ENCODE measurements at places on chromosomes 5 and 9.

- no peak for DNase-seq
Observed at GRCh38 chr9:125887172-125887571, 140.0 kb downstream of the PBX3 start.

DNA sequence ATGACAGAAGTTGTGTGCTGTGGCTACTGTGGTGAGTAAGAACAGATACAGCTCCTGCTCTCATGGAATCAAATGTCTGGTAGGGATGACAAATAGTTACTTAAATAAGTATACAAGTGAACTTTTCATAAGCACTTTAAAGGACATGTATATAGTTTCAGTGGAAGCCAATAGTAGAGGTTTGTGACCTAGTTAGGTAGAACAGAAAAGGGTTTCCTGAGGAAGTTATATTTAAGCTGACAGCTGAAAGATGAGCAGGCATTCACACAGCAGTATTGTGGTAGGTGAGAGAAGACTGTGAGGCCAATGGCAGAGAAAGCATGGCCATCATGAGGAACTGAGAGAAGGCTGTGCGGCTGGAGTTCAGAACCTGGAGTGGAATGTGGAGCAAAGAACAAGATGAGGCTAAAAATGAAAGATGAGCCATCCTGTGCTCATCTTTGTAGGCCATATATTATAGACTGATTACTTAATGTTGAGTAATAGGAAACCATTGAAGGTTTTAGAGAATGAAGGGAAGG lies 15.4 kb downstream of the FAM174A start:
- no peak for DNase-seq

DNA sequence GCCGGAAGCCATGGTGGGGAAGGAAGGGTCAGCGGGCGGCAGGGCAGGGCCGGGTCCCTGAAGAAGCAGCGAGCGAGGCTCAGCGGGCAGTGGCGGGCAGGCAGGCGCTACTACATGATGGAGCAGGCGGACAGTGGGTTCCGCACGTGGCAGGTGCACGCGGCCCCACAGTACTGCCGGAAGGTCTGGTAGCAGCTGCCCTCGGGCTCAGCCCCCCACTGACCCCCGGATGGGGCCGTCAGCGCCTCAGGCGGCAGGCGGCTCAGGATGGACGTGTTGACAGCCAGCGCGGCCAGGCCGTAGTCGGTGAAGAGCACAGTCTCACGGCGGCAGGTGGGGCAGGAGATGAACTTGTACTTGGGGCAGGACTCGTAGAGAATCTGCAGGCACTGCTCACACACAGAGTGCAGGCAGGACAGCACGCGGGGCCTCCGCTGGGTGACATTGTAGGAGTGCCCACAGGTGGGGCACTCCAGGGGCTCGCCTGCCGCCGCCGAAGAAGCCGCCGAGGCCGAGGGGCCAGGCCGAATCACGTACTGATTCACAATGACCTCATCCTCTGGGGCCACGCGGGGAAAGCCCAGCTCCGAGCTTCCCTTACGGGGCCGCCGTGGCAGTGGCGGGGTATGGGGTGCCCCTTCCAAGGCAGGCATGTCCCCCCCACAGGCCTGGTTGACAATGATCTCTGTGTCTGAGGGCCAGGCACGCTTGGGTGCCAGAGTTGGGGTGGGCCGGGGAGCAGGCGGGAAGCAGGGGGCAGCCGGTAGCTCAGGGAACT lies 1.5 kb downstream of the RNF208 start:
- DNase-seq: no peak

GRCh38 chr5:1815071-1815786 lies 14.0 kb downstream of the NDUFS6 start:
- DNase-seq: no peak

GRCh38 chr5:30041831-30042385 lies 1151.6 kb upstream of the CDH6 start:
- no peak for DNase-seq

DNA sequence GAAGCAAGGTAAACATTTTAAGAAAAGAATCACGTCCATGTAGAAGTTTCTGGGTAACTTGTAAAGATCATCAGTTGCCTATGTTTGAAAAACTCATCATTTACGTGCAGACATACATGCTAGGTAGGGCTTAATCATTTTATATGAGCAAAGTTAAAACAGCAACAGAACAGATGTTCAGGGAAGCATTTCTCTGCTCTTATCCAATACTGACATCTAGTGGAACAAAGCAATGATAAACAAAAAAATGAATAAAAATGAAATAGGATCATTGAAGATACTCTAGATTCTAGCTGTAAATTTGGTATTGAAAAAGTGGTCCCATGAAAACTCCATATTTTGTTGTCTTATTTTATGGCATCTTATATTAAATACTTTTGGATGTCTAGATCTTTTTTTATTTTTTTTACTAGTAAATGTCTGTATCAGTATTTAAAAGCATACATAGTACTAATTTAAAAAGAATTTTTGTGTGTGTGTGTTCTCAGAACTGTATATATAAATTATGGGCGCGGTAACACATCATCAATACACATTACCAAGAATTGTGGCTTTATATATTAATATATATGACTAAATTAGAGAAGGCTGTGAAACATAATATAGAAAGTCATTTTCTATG lies 1050.2 kb downstream of the CDH12 start:
- DNase-seq: no peak

DNA sequence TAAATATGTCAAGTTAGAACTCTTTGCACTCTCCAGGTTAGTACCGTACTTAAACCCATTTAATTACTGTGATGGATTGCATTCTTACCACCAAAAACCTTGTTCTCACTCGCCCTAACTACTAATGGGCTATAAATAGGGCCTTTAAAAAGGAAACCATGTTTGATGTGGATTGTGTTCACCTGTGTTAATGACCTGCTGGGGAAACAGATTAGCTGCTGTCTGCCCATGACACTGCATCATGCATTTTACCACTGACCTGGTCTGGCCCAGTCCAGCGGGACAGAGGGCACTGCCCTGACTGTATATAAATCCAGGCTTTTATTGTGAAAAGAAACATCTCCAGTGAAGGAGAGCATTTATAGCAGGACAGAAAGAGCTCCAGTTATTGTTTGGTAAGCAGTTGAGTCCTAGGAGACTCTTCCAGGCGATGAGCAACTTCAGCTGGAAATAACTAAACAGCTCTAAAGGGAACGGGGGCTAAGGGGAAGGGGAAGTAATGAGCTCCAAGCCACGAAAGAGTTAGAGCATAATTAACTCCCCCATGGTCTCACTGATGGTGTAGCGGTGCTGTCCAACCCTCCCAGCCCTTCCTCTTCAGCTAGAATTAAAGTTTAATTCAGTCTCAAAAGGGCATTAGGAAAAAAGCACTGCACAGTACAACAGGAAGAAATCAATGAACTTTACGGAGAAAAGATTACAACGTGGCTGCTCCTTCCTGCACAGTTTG lies 303.1 kb downstream of the ENC1 start:
- no peak for DNase-seq

DNA sequence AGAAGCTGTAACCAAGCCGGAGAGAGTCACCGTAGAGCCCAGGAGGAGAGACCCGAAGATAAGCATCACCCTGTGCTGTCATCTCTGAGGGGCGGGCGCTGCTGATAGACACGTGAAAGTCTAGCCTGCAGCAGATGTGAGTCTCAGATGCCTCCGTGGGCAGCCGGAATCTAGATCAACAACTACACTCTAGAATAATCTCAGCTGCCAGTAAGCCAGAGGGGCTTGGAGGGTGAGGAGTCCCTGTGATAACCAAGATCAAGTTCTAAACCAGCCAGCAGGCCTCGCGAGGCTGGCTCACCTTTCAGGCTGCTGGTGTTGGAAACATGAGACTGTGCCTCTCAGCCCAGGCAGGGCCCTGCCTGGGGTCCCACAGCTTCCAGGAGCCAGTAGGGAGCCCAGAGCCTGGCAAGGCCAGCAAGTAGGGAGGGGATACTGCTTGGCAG lies 54.1 kb downstream of the DAPK1 start:
- DNase-seq: no peak

DNA sequence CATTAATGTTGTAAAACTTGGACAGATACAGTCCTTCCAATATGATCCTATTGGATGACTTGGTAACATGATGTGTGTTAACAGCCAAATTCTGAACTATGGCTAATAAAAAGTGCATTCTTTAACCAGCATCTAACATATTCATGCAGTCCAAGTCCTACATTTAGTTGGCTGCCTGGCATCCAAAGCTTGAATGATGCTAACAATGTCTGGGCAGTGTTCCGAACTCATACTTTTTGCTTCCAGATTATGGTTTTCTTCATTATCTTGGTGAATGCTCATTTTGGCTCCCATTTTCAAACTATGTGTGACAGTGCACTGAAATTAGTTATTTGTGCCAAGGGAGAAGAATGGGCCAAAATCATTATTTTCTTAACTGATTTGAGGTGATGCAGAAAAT lies 2.8 kb downstream of the FAM174A start:
- DNase-seq: no peak

DNA sequence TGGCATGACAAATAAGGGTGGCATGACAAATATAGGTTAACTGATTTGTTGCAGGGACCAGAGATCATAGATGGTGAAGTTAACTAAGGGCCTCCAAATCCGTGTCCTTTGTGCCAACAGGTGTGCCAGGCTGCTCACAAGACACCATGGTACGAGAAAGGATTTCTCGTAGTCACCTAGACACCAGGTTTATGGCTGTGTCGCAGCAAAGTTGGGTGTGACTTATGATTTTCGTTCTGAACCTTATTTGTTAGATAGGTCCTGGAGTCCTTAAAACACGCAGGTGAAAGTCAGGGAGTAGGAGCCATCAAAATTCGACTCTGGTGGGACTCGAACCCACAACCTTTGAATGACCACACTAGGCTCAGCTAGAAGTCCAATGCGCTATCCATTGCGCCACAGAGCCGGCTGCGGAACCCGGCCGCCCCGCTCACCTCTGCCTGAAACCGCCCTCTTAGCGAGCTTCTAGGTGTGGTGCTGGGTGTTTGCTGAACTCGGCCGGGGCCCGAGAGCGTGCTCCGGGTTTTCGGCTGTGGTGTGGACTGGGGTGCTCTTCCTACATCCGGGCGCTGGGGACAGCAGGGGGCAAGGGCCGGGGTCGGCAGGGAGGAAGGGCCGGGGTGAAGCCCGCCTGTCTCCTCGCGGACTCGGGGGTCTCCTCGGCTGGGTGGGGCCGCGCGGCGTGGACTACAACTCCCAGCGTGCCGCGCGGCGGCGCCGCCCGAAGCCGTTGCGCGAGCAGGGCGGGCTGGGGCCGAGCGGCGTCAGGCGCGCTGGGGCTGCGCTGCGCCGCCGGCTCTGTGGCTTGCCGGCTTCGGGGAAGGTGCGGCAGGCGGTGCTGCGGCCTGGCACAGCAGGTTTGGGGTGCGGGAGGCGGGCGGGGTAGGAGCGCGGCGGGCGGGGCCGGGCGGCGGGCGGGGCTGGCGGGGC lies at the start of gene SLC27A4:
Gene SLC27A4, plus strand, starts transcription at position 767 of the 930 bp plus-strand sequence. CDS start 2,606 bp downstream, outside the sequence.
- DNase-seq: peak; percentile 81

- DNase-seq: no peak
Observed at GRCh38 chr5:88374391-88374790, 105.7 kb upstream of the TMEM161B start.

- no peak for DNase-seq
Observed at GRCh38 chr5:118561971-118562370, 426.4 kb downstream of the DTWD2 start.

- DNase-seq: no peak
Observed at GRCh38 chr9:81915801-81916505, 12.3 kb upstream of the SPATA31D4 start.

- DNase-seq: peak; percentile 82
Observed at GRCh38 chr5:112109331-112110007, 309.6 kb downstream of the EPB41L4A start.

DNA sequence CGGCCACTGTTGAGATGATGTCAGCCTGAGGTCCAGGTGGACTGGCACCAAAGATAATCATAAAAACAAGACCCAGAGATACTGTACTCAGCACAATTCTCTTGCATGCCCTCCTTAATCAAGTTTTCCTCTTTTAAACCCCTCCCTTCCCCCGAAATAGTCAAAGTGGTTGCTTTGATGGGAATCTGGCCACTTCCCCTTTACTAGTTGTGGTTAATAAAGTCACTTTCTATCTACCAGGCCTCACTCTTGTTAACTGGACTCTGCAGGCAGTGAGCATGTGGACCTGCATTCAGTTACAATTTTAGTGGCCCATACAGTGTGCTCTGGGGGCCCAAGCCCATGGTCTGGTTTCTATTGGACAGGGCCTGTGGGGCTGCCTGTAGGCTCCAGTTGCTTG lies 17.5 kb downstream of the FBP2 start:
- no peak for DNase-seq

DNA sequence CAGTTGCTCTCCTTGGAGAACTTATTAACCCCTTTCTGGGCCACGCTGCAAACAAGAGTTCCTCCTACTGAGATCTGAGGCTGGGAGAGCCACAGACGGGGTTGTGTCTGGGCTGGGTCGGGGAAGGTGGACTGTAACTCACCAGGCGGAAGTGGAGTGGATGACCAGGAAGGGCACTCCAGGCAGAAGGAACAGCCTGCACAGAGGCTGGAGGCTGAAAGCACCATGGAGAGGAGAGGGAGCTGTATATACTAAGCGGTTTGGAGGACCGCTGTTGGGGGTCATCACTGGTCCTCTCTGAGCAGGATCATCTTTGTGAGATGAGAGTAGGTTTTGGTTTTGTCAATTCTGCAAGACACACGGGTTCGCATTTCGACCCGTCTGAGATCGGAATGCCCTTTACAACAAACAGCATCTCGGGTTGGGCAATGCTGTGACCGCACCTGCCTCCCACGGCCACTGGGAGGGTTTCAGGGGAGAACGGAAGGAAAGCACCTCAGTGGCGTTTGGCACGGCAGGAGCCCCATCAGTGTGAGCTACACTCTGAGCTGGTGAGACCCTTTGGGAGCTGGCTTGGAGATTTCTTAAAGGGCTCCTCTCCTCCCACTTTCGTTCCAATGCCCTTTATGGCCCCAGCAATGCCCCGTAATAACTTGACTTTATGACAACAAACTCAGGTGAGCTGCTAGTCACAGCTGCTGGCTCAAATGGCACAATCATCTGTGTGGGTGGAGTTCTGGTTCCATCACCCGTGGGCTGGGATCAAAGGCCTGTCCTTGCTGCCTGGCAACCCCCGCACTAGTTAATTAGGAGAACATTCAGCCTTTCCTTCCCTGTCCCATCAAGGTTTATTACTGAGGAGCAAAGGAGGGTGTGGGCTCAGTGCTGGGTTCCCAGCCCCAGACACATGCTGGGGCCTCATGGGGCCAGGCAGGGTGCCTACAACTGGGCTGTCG lies 18.7 kb upstream of the NEURL1B start:
- no peak for DNase-seq

- no peak for DNase-seq
Observed at GRCh38 chr5:147547730-147548129, 37.9 kb upstream of the DPYSL3 start.

GRCh38 chr5:107519900-107520354 lies 150.8 kb downstream of the EFNA5 start:
- DNase-seq: peak; percentile 55

- DNase-seq: no peak
Observed at GRCh38 chr9:34540827-34541226, 18.0 kb upstream of the ENHO start.

GRCh38 chr5:179495906-179496455 lies 54.4 kb upstream of the RUFY1 start:
- DNase-seq: peak; percentile 21
